Astrocyte (in vitro differentiated cells and primary cell): ENCODE measurements at places on chromosomes 16 and 17. TPM values are rescaled to one million over a fixed set of nuclear protein-coding genes. Genes with fewer than 3 reads are reported as not detected.

DNA sequence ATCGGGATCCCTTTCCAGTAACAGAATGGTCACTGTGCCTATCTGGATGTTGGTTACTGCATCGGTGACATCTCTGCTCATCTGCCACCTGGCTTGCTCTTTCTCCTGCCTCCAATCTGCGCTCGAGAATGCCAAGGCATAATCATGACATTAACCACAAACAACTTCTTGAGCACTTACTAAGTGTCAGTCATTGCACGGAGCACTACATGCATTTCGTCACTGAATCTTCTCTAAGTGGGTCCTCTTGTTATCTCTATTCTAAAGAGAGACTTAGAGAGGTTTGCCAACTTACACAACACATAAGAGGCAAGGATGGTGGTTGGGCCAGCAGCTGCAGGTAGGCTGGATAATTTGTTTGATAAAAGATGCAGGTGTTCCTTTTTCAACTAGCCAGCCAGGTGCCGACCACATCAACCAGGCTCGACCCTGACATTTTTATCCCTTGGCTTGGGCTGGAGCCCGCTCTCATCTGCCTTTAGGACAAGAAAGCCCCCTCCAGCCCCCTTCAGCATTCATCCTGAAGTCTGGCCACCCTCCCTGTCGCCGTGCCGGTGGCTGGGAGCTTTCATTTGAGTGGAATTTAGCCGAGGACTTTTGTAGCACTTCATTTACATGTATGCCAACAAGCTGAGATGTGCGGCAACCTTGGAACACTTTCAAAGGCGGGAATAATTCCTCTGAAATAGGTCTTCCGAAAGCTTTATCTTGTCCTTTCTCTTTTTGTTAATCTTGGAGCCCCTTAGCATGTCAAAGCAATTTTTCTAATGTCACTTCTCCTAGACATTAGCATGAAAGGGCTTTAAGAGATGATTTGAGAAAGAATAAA lies 89.3 kb upstream of the NKD1 start:
- no peak for DNase-seq

- no peak for DNase-seq
Measured at GRCh38 chr17:77640916-77641605, 317.4 kb upstream of the TNRC6C start.

The KRTAP3-2 gene
- not detected in 2 replicates for total RNA-seq

The ATAD5 gene
- 2.2 and 2.6 TPM in 2 replicates for total RNA-seq

DNA sequence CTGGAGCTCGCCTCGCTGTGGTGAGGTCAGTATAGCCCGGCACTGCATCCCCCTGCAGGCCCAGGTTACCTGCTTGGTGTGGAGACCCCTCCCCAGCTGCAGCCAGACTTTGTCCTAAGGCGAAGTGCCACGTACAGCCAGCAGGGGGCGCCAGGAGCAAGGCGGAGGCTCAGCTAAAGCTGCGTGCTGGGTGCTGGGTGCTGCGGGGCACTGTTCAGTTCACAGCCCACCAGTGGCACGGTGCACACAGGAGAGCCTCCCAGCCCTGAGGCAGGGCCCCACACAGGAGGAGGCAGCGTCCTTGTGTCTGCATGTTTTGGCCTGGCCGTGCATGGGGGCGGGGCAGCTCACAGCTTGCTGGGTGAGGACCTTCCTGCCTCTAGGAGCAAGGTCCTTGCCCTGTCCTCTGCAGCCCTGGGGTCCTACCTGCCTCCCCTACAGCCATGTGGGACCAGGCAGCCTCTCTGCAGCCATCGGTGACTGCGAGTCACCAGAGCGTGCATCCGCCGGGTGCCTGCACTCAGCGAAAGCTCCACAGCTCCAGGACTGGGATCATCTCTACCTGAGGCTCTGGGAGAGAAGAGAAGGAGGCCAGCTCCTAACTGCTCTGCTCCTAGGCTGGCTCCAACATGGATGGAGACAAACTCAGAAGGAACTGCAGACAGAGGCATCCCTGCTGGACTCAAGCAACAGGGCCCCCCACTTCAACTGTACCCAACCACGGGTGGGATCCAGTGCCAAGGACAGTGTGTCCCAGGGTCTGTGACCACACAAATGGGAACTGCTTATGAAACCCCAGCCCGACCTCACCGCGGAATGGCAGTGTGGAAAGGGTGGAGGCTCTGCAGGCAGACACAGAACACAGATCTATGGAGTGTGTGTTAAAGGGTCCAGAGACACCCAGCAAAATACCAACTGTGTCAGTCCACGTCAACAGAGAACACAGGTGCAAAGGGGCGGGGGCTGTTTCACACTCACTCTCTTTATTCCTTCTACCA lies 19.0 kb downstream of the SLC7A5 start:
- no peak for DNase-seq

DNA sequence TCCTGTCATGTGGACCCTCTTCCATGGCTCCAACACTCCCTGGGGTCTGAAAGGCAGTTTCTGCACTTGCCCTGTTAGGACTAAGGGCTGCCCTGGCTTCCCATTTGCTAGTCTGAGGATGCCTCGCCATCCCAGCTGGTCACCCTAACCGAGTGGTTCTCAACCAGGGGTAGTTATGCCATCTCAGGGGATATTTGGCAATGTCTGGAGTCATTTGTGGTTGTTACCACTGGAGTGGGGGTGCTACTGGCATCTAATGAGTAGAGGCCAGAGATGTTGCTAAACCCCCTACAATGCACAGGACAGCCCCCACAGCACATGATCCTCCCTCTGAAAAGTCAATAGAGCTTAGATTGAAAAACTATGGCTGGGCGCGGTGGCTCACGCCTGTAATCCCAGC lies 26.9 kb upstream of the CDH1 start:
- DNase-seq = no peak

- no peak for DNase-seq
Measured at GRCh38 chr17:80860101-80860671, 131.5 kb upstream of the CHMP6 start.

The TMC8 gene
- total RNA-seq = 0.27 and 0.38 TPM in 2 replicates

The KRTAP4-6 gene
- not detected in 2 replicates for total RNA-seq

- no peak for DNase-seq
Measured at GRCh38 chr16:77409311-77409710, 25.5 kb downstream of the ADAMTS18 start.

GRCh38 chr17:81026266-81027036 lies 8.5 kb upstream of the BAIAP2 start:
- no peak for DNase-seq
